Liver (tissue), 10 donors: ENCODE measurements at places on chromosomes 7 and 10. TPM values are rescaled to one million over a fixed set of nuclear protein-coding genes. Genes with fewer than 3 reads are reported as not detected.

IFIT1B gene
- 13.3 TPM for total RNA-seq

TUBAL3 gene
- total RNA-seq: not detected

DNA sequence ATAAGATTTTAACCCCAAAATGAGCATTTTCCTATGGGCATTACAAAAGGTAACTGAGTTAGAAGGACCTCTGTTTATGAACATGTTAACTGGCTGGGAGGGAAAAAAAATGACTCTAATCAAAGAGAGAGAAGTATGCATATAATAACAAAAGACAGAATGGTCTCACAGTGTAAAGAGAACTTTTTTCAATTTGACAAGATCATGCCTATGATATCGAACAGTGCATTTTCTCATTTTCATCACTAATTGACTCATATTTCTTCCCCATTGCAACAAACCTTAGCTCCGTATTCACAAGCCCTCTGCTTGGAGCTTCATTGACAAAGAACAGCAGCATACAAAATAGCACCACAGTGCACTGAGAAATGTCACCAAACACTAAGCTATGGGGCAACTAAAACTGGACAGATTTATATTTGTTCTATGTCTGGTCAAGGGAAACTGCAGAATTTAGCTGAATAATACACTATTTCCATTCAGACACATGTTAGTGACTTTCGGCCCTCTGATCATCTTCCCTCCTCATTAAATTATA is 45.6 kb downstream of the SMURF1 start:
- no peak for DNase-seq
- H3K36me3 ChIP-seq: no peaks in the 10 kb centered on the region
- H3K4me3 ChIP-seq: no peak overlapping the region
- peak overlapping the region; percentile 78 for H3K27ac ChIP-seq
- no peaks in the 10 kb centered on the region for H3K27me3 ChIP-seq

DNA sequence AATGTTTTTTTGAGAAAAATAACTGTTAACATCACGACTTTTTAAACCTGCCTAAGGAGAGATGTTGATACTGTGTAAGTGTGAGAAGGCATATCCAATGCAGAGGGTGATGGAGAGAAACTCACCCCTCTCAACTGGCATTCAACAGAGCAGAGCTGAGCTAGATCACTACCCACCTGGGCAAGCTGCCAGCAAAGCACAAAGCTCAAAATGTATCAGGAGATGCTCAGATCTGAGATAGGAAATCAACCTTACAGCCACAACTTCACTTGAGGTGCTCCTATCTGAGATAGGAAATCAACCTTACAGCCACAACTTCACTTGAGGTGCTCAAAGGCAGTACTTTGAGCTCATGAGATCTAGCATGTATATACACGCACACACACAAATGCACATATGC is 151.5 kb upstream of the PDE1C start:
- H3K27ac ChIP-seq: no peak overlapping the region
- H3K4me3 ChIP-seq: no peak overlapping the region
- H3K27me3 ChIP-seq: no peaks in the 10 kb centered on the region
- peak; percentile 16 for DNase-seq
- no peaks in the 10 kb centered on the region for H3K4me1 ChIP-seq
- H3K36me3 ChIP-seq: no peaks in the 10 kb centered on the region

DNA sequence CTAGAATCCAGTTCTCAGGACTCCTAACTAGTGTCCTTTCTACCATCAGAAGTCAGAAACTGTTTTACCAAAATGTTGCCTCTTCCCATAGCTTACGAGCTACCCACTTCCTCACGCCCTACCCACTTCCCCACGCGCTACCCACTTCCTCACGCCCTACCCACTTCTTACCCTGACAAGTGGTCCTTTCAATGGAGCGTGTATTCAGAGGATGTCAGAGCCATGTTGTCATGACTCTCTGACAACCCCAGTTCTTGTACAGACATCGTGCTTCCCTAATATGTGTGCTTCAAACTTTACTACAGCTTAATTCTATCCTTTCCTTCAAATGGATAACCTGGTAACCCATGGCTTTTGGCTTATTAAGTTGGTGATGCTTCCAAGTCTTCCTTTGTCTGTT is 84.8 kb upstream of the PHF14 start:
- no peaks in the 10 kb centered on the region for H3K27me3 ChIP-seq
- H3K36me3 ChIP-seq: no peaks in the 10 kb centered on the region
- no peak overlapping the region for H3K4me3 ChIP-seq

DNA sequence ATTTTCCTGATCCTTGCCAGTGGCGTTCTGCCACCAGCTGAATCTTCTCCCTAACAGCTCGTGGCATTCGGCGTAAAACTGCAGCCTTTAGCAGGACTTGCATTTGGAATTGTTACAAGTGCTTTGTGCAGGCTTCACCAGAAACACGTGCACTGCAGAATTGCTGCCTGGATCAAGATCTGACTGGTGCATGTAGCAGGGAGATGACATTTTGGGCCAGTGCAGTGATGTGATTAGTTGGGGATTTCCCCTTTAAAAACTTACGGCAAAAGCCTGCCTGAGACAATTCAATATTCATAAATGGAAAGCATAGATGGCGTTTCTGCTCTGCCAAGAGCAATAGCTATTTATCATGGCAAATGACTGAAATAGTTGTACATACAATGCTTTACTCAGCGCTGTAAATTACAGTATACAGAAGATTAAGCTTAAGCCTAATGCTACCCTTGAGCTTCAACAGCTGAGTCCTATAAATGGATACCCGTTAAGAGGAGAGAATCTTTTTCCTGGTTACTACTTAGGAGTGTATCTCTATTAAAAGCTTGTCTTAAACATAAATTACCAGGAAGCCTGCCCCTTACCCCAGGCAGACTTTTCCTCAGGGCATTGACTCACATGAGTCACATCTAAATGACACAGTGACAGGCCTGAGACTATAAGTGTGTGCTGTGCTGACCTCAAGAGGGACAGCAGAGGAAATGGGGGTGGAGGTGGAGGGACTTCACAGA is 106.3 kb downstream of the ATXN7L1 start:
- H3K4me1 ChIP-seq: no peaks in the 10 kb centered on the region
- no peak for DNase-seq
- H3K36me3 ChIP-seq: no peaks in the 10 kb centered on the region
- no peaks in the 10 kb centered on the region for H3K27me3 ChIP-seq
- no peak overlapping the region for H3K4me3 ChIP-seq

GRCh38 chr7:25250386-25250785 is 22.1 kb upstream of the NPVF start:
- H3K27me3 ChIP-seq: no peaks in the 10 kb centered on the region
- no peak overlapping the region for H3K27ac ChIP-seq
- no peaks in the 10 kb centered on the region for H3K36me3 ChIP-seq
- no peaks in the 10 kb centered on the region for H3K4me1 ChIP-seq

- DNase-seq: no peak
- no peaks in the 10 kb centered on the region for H3K36me3 ChIP-seq
- H3K4me3 ChIP-seq: no peak overlapping the region
- H3K4me1 ChIP-seq: no peaks in the 10 kb centered on the region
- no peak overlapping the region for H3K27ac ChIP-seq
- no peaks in the 10 kb centered on the region for H3K27me3 ChIP-seq
Observed at GRCh38 chr7:155580367-155580766, 34.0 kb upstream of the CNPY1 start.
